ENCODE measurements at places on chromosomes 7 and 10.

DNA sequence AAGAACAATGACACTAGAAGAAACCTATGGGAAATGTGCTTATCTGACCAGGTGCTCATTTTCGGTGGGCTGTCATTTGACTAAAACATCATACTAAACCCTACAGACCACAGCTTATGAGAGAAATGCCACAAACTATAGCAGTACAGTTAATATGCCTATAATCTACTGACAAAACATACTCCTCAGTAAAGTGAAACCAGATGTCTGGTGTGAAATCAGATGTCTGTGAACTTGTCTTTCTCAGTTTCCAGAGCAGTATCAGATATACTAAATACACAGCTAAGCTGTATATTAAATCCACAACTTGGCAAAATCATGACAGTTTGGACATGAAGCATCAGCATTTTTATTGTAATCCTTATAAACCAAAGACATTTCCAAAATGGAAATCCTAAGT lies 3.3 kb downstream of the IMMP2L start:
- no peak for DNase-seq

DNA sequence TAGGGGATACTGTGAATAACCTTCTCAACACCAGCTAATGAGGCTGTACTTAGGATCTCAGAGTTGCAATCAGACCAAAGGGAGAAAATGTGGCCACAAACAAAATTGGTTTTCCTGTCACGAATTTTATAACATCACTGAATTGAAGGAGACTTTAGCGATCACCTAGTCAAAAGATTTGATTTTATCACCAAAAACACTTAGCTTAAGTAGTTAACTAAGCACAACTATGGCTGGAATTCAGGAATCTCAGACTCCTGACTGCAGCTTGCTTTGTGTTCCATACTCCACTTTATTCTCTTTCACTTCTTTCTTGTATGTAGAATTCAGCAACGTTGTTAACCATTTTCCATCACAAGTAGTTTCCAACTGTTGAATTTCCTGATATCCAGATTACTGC lies 152.0 kb downstream of the SLC16A9 start:
- DNase-seq = no peak

DNA sequence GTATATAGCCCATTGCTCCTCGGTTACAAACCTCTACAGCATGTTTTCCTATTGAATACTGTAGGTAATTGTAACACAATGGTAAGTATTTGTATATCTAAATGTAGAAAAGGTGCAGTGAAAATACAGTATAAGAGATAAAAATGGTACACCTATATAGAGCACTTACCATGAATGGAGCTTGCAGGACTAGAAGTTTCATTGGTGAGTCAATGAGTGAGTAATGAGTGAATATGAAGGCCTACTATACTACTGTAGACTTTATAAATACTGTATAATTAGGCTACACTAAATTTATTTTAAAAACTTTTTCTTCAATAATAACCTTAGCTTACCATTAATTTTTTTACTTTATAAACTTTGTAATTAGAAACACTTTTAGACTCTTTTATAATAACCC lies 239.7 kb downstream of the CDK14 start:
- no peak for DNase-seq

DNA sequence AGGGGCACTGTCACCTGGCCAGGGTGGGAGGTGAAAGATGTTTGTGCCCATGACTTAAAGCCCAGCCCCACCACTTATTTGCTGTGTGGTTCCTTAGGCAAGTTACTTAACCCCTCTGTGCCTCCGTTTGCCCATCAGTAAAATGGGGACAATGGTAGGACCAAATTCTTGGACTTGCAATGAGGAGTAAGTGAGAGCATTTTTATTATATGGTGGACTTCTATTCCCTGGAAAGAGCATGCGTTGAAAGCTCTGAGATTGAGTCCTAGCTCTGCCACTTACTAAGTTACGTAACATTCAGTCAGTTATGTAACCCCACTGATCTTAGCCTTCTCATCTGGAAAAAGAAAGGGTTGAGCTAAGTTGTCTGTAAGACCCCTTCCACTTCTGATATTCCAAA lies 18.8 kb downstream of the VSIR start:
- DNase-seq = no peak

DNA sequence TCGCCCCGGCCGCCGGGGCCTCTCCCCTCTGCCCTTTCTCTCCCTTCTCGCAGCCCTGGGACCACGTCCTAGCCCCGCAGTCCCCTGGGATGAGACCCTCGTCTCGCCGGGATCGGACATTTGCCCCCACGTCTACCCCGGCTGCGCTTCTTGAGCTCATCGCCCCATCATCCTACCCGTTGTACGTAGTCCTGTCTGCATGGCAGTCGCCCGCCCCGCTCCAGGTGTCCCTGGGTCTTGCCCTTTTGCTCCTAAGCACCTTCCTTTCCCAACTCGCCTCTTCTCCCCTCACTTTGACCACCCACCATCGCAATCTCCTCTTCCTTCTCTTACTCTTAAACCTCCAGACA lies 582 bp downstream of the TPST1 start:
- DNase-seq = no peak

DNA sequence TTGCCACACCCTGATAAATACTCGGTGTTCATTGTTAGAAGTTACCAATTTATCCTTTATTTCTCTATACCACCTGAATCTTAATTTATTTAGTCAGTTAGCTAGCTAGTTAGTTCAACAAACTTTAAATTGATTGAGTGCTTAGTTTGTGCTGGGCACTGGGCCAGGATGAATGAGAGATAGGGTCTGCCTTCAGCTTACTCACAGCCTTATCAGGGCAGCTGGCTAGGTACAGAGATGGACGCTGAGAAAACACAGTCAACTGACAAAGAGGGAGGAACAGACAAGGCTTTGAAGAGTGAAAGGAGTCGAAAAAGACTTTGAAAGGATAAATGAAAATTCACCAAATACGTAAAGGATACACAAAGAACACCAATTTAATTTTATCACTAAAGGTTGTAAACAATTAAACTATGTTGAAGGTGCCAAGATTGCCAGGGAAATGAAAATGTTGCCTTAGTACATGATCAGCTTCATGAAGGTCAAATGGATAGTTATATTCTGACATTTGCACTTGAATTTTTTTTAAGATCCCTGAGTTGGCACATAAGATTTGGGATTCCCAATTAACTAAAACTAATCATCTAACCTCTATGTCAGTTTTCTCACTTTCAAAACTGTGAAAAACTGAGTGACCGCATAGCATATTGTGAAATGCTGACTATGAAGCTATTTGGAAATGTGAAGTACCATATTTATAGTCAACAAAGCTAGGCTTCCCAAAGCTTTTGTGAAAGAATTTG lies 2.1 kb downstream of the CAV2 start:
- no peak for DNase-seq

DNA sequence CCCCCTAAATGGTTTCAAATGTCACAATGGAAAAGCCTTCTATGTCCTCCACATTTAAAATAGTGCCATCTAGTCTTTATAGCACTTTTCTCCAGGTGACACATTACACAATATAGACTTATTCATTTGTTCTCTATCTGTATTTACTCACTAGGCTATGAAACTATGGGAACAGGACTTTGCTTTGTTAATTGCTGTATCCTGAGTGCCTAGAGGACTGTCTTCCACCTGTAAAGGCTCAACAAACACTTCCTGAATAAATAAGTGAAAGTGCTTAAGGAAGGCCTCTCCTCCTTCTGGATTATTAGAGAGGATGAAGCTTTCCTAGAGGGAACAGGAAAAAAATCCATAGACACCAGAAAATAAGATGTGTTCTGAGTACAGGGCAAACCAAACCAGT lies 397.6 kb upstream of the LRRN3 start:
- no peak for DNase-seq

- DNase-seq = no peak
Observed at GRCh38 chr7:83001362-83002040, 161.2 kb downstream of the PCLO start.

- no peak for DNase-seq
Observed at GRCh38 chr10:77867124-77867719, 59.3 kb downstream of the DLG5 start.

DNA sequence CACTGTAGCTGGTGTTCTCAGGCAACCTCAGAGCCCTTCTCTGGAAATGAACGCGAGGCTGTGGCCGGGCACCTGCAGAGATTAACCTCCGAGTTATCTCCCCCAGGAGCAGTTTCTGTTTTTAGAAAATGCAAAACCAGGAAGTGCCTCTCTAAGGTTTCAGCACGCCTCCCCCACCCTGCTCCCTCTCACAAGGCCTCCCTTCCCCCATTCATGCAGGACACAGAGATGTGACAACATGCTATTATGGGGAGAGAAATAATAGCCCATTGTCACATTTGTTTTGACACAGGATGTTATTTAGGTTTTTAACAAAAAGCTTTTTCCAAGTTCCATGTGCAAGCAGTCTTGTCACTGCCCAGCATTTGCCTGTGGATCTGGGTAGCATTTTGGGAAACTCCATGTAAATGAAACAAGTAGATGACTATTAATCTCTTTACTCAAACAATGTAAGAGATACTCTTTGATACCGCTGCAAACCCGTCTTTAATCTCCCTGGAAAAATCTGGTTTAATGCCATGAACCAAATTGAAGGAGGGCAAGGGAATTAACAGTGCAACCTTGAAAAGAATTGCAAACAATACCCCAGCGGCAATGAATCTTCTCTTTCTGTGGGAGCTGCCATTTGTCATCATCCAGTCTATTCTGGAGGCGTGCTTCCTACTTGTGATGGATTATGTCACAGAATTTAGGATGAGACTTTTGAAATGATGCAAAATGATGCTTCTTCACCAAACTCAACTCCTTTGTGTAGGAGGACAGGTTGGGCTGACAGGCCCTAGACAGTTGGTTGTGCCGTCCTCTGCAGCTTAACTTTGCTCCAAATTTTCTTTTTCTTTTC lies 86.5 kb upstream of the NMT2 start:
- no peak for DNase-seq

- no peak for DNase-seq
Observed at GRCh38 chr7:15581352-15581951, 19.6 kb upstream of the AGMO start.

GRCh38 chr7:130907439-130907838 lies 173.4 kb upstream of the KLF14 start:
- no peak for DNase-seq

DNA sequence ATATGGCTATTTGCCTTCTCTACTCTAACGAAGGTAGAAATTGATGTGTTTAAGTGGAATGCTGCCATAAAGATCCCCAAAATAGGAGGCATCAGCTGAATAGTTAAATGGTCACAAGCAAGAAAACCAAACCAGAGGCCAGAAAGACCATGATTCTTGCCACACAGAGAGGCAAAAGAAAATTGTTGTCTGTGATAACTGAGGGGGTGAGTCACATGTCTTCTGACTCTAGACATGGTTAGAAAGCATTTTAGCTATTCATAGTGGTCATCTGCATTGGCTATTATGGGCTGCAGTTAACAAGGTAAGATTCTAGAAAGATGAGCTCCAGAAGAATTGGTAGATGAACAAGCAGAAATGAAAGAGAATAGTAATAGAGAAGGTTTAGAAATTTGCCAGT lies 361.4 kb upstream of the NPSR1 start:
- no peak for DNase-seq

DNA sequence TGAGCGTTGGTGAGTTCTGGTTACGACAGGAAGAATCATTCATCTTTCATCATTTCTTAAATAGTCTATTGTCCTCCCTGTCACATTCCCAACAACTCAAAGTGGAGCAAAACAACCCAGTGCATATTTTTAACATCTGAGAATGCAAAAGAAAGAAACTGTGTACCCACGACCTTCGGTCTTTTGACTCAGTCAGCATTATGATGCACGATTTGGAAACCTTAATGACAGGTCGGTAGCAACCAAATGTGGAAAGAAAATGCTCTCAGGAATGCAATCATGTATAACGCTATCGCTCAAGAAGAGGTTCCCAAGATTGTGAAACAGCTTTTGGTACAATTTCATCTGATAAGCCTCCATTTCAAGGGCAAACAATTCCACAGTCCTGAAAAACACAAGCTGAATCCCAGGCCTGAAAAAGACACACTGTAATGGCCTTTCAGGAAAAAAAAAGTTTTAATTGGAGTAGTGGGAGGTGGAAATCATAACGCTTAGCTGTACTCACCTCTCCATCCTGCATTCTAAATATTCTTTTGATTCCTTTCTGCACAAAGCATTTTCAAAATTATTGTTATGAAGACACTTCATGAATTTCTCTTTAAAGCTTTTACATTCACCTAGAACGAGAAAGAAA lies 2.6 kb downstream of the COX19 start:
- DNase-seq = no peak

DNA sequence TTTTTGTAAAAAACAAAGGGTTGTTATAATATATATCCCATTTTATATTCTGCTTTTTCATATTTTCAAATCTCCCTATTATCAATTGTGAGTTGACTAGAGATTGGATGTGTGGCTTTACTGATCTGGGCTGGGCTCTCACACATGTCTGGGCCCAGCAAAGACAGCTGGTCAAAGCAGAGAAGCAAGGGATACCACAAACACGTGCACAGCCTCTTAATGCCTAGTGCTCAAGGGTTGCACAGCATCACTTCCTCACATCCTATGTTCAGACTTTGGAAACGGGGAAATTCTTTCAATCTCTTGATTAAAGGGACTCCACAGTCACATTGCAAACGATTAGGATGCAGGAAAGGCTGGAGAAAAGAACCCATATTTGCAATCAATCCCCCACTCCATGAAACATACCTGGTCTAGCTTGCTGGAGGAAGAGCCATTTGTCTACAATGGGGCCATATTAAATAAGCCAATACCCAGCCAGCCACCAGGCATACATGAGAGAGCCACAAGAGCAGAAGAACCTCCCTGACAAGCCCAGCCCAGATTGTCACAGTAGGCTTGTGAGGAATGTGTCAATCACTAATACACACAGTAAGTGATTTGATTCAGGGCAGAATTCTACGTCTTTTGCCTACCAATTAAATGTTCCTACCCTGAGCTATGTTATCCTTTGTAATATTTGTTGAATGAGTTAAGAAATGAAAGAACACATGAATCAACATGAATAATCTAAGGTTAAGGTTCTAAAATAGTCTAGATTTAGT lies 431.2 kb downstream of the TNS3 start:
- DNase-seq = no peak

GRCh38 chr10:99779335-99779734 lies 3.1 kb upstream of the ABCC2 start:
- DNase-seq = no peak

- no peak for DNase-seq
Observed at GRCh38 chr10:89916468-89917215, 215.3 kb downstream of the KIF20B start.

GRCh38 chr7:3151784-3152183 lies 108.1 kb upstream of the CARD11 start:
- no peak for DNase-seq

- DNase-seq = no peak
Observed at GRCh38 chr7:135712182-135712782, 15.7 kb downstream of the SLC13A4 start.

DNA sequence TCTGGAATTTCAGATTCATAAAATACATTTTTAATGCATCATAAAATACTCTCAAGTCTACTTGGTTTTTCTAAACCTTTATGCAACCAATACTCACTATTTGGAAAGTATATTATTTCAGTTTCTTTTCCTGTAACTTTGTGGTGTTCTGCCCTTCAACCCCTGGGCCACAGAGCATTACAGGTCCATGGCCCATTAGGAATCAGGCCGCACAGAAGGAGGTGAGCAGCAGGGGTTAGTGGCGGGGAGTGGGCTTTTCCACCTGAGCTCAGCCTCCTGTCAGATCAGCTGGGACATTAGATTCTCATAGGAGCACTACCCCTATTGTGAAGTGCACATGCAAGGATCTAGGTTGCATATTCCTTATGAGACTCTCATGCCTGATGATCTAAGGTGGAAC lies 9.7 kb downstream of the SNX13 start:
- no peak for DNase-seq

- DNase-seq = no peak
Observed at GRCh38 chr10:62108759-62109586, 159.7 kb downstream of the RTKN2 start.

GRCh38 chr7:33449847-33450246 lies 320.5 kb downstream of the BBS9 start:
- DNase-seq = no peak
